ENCODE measurements at places on chromosomes 6 and 20. TPM values are rescaled to one million over a fixed set of nuclear protein-coding genes. Genes with fewer than 3 reads are reported as not detected.

The DAAM2 gene
- total RNA-seq, result 0.17 TPM

The HRH3 gene
- total RNA-seq, result not detected

The MOCS1 gene
- total RNA-seq, result 5.2 TPM

The ULBP3 gene
- 28.5 TPM for total RNA-seq

The ZSCAN16 gene
- total RNA-seq, result 1.7 TPM

The POU5F1 gene
- 1.0 TPM for total RNA-seq

All from mammary epithelial cell (primary cell).